ENCODE measurements at places on chromosomes 1 and 21.
A peak's percentile ranks its signal among the peaks of the same experiment; 100 is the strongest.

DNA sequence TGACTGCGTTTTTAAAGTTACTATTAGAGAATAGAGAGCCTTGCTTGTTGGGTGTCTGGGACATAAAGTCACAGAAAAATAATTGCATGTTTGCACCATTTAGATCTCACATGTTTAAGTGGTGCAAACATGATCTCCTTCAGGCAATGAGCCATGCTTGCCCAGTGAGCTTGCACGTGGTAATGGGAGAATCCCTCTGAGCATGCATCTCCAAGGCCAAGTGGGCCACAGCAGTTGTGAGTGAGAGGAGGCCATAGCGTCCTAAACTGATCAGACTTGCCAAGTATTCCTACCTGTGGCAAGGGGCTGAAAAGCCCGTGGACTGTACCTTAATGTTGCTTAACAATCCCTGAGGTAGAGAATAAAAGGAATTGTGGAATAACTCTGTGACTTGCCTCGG, 158.3 kb downstream of the PLA2G4A start:
- DNase-seq, result no peak

DNA sequence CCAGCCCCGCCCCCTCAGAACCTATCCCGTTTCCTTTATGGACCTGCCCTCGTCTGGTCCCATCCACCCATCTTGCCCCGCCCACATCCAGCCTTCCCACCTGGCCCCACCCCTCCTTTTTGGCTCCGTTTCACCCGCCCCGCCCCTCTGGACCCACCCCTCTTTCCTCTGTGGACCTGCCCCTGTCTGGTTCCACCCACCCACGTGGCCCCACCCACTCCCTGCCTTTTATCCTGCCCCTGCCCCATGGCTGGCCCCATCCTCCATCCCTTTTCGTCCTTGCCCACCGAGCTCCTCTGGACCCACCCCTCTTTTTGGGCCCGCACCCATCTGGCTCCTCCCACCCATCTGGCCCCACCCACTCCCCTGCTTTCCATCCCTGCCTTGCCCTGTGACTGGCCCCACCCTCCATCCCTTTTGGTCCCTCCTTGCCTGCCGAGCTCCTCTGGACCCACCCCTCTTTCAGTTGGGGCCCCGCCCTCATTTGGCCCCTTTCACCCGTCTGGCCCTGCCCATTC, 177.3 kb downstream of the CAMTA1 start:
- no peak for DNase-seq

- DNase-seq, result no peak
Observed at GRCh38 chr1:206568256-206568655, 44.0 kb downstream of the EIF2D start.

DNA sequence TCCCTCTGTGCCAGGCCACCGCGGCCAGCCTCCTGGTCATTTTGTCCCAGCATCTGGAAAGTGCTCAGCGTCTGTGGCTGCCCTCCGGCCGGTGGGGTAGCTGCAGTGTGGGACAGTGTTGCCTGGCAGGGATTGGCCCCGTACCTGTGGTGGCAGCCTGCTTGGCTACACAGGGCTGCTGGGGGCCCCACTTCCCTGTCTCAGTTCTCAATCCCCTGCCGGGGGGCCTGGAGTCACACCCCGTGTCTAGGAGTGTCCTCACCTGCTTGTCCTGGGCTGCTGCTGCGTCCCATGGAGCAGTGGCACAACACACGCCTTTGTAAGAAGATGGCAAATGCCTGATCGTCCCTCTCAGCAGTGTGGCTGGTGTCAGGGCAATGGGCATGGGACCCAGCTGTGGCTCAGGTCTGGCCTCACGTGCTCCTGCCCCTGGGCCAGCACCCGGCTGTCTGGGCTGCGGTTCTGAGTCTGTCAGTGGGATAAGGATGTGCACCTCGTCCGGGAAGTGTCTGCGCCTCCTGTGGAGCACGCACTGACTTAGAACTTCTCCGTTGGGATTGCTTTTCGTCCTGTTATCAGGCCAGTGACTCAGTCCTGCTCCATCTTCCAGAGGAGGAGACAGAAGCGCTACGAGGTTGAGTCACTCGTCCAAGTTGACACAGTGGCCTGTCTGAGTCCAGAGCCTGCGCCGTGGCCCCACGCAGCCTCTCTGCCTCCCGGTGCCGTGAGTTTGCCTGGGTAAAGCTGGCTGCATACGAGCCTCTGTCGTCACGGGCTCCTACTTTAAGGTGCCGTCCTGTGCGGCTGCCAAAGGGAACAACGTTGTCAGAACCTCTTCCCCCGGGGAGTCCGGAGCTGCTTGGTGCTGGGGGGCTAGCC, 41.0 kb downstream of the CRYAA start:
- DNase-seq, result no peak

GRCh38 chr1:163357378-163357777, 35.6 kb downstream of the NUF2 start:
- no peak for DNase-seq

DNA sequence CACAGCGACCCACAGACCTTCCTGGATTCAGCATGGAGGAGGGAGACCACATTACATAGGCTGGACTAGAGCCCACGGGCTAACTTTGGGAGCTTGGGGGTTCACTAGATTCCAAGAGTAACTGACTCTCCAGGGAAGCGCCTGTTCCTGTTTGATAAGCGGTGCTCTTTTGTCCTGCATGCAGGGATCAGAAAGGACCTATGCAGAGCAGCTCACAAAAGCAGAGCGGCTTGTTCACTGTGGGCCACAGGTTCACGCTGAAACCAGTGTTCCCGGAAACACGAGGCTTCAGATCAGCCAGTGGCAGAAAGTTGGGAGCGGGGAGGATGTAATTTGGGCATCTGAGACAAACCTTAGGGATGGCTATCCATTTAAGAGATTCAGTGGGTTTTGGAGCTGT, 403.9 kb downstream of the PCP4 start:
- no peak for DNase-seq

DNA sequence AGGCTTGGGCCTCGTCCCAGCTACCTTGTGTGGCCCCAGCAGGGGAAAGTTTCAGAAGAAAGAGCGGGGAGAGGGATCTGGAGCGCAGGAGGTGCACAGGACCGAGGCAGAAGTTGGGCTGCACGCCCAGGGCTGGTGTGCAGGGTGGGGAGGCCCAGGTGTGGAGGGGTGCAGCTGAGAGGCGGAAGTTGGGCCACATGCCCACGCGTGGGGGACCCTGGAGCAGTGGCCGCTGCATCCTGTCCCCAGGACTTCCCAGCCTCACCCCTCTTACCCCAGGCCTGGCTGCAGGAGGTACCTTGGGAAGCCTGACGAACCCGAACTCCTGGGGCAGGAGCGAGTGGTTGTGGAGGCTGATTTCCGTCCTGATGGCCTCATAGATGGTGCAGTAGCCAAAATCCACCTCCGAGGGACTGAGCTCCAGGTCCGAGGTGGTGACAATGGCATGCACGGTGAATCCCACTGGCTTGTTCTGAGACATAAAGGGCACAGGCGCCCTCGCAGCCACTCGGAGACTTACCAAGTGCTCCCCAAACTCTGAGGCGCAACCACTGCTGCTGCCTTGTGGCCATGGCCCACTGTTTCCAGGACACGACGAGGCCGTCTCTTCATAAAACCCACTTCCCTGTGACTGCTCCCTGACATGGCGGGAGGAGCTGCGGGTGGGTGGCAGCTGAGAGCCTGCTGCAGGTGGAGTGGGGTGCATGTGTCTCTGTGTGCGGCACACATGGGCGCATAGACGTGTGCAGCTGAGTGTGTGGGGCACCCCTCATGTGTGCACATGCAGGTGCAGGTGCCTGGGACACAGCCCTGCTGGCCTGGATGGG, 20.4 kb upstream of the TMEM52 start:
- no peak for DNase-seq

DNA sequence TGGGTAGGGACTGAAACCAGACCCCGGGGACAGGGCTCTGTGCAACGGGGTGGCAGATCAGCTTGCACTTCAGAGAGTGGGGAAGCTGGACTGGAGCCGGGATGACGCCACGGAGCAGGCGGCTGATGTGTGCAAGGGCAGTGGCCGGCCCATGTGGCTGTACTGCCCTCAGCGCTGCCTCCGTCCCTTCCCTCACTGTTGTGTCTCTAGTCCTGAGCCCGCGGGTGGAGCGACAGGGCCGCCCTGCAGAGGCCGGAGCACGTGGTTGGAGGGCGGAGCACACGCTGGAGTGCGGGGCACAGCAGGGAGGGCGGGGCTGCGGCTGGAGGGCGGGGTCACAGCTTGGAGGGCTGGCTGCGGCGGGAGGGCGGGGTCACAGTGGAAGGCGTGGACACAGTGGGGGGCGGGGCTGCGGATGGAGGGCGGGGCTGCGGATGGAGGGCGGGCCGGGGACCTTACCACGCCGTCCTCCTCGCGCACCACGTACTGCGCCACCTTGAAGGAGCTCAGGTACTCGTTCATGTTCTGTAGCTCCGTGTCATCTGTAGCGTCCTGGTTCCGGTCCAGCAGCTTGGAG, 52.4 kb downstream of the CHD5 start:
- peak; percentile 48 for DNase-seq

GRCh38 chr1:221829327-221830015, 87.6 kb upstream of the DUSP10 start:
- no peak for DNase-seq

- DNase-seq, result no peak
Observed at GRCh38 chr1:229582011-229582694, 23.6 kb upstream of the ABCB10 start.

DNA sequence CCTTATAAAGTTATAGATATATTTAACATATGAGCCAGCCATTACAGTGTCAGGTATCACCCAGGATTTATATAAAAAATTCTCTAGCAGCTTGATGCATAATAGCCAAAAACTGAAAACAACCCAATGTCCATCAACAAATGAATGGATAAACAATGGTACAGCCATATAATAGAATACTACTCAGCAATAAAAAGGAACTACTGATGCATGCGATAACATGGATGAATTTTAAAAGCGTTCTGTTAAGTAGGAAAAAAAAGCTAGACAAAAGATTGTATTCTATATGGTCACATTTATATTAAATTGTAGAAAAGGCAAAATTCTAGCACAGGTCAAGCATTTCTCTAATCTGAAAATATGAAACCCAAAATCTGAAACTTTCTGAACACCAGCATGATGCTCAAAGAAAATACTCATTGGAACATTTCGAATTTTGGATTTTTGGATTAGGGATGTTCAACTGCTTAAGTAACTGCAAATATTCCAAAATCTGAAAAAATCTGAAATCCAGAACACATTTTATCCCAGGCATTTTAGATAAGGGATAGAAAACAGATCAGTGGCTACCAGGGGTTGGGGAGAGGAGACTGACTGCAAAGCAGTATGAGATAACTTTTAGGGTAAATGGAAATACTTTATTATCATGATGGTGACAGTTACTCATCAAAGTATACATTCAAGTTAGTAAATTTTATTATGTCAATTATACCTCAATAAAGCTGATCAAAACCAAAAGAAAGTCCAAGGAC, 22.0 kb downstream of the SLC16A1 start:
- DNase-seq, result no peak

DNA sequence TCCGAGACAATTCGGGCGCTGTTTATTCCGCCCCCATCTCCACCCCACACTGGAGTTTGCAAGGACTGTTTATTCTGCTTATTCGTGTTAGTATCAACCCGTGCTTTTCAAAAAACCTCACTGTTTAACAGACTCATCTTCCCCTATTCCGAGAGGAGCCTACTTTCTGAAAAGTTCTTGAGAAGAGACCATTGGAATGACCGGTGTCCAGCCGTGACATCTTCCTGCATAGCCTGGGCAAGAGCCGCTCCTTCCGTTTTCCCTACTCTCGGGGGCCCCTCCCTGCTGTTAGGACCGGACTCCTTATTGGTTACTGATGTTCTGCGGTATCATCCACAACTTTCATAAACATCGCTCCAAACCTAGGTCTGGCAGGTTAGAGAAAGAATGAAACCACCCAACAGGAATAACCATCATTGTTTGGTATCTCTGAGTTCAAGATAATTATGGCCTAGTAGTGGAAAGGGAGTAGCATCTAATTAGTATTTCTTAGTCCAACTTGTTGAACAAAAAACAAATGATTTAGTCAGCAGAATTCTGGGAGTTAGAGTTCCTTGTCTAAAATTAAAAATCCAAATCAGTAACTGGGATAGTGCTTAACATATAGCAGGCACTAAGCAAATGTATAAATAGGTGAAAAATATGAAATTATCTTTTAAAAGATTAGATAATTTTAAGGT, 837 bp downstream of the STXBP3 start:
- peak; percentile 77 for DNase-seq

Data from HuH-7 (cell line).